Activated T-cell treated with anti-CD3 and anti-CD28 coated beads for 1 hour (primary cell): ENCODE measurements at places on chromosomes 6 and 20.

DNA sequence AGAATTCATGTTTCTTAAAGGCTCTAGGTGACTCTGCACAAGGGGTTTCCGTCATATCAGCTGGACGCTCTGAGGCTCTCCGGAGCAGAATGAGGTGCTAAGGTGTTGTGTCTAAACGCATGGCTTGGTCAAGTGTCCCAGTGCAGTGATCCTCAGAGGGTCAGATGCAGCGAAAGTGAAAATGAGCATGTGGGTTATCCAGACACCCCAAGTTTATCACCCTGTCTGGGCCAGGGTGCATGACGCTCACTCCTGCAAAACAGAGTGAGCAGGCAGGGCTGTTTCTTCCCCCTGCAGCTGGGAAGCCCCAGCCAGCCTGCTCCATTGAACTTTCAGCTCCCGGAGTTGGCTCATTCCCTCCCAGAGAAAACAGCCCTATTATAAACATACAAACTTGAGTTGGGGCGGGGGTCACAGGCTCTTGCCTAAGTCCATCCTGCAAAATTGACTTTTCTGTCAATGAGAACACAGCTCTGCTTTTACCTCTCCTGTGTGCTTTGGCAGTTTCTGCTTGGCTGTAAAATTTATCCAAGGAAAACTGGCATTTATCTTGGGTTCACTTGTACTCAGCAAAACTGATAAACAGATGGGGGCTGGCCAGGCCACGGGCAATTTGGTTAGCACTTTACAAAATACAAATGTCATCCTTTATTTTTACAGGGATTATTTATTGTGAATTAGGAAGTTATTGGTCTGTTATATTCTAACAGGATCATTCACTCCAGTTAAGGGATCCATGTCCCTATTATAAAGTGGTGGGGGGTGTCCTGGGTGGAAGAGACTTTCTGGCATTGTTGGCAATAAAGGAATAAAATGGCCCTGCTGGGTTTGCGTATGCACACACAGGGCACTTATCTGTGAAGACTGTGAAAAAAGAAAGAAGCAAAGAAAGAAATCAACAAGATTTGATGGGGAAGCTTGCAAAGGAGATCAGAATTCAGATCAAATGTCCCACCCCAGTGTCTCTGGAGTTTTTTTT lies 154.9 kb downstream of the FOXA2 start:
- DNase-seq = no peak

- no peak for DNase-seq
These were observed 39.8 kb upstream of the RSPO4 start for GRCh38 chr20:1041845-1042390.

DNA sequence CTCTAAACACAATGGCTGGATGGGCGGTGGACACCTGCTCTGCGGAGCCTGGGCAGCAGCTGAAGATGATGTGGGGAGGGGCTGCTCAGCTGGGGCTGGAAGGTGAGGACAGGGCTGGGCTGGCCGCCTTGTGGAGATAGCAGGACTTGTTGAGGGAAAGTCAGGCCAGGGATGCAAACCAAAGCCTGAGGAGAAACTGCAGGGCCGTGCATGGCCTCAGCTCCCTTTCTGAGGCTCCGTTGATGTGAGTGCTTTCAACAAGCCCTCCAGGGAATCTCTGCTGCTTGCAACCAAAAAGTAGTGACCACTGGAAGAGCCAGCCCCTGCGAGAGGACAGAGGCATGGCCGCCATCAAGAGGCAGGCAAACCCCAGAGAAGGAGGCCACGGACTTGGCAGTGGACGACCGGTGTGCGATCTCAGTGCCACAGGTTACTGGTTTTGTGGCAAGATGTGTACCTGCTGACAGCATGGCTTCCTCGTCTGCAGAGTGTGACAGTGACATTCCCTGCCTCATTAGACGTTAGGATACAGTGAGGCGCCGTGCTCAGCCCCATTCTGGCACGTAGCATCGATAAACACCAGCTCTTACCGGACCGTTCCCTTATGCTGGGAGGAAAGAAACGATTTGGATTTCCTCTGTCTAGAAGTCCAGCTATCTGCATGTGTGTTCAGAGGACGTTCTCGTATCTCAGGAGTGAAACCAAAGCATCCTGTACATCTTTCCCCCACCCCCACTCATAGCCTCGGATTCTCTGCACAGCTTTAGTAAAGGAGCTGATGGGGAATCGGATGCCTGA lies 37.9 kb downstream of the ERMARD start:
- no peak for DNase-seq

- DNase-seq = no peak
These were observed 88.6 kb upstream of the TMEM181 start for GRCh38 chr6:158471339-158471738.

- DNase-seq = no peak
These were observed 67.7 kb upstream of the SPTLC3 start for GRCh38 chr20:12941025-12941424.

DNA sequence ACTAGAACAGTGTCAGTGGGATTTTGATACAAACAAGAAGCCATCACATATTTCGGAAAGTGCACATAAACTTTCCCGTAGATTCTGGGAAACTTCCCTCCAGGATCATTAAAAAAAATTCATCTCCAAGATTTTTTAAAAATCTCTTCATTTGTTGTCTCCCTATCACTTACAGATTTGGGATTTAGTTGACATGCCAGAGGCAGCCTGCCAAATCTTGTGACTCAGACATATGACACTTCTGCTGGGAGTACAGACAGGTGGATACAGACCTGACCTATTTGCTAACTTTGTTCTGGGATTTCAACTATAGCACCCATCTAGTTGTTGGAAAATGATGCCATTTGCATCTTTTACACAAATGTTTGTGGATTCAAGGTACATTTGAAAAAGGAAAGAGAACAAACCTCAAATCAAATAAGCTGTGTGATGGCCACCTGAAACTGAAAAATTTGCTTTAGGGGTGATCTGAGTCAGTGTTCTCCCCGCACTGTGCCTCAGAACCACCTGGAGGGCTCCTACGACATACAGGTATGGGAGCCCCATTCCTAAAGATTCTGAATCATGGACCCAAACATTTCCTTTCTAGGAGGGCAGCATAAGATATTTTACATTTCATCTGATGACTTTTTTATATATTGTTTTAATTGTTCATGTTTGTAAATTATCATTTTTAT lies 21.9 kb upstream of the CD2AP start:
- DNase-seq = no peak

- no peak for DNase-seq
These were observed 367.6 kb upstream of the JAG1 start for GRCh38 chr20:11041396-11041795.

DNA sequence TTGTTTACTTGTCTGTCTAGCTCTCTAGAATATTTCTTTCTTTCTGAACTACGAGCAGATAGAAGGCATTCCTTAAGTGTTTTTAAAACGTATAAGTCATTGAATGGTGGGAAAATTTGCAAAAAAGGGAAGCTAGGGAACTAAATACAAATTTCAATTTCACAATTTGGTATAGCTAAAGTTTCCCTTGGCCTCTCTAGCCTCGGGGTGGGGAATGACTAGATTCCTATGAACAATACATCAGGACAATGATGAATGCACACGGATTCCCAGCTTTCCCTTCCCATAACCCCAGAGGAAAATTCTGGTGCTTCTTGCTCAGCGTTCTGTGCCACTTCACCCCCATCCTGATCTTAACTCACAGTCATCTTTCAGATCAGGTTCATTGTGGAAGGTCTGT lies 113.3 kb upstream of the ASF1A start:
- DNase-seq = no peak

- DNase-seq = no peak
These were observed 184.3 kb downstream of the DST start for GRCh38 chr6:56458324-56458884.

DNA sequence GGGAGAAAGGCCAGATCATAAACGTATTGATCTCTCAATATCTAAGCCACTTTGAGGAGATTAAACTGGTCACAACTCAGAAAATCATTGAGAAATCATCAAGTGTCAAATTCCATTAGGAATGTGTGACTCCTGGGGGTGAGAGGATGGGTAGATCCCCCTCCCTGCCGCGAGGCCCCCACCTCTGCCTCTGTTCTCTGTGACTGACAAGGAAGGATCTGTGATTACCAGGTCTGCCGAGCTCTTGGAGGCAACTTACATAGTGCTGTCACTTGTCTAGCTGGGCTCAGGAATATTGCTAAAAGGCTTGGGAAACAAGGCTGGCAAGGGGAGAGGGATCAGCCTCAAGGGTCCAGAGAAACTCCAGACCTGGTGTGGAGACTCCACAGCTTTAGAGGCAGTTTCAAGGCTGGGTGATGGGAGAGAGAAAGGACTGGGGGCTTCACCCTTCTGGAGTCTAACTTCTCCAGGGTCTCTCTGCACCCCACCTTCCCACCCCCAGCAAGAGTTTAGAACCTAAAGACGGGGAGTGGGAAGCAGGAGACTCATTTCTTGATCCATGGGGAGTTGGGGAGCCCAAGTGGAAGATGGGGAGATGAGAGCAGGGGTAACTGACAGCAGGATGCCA lies 11.6 kb upstream of the ARMC12 start:
- DNase-seq = no peak

GRCh38 chr6:82735790-82736189 lies 329.9 kb downstream of the UBE3D start:
- DNase-seq = no peak

DNA sequence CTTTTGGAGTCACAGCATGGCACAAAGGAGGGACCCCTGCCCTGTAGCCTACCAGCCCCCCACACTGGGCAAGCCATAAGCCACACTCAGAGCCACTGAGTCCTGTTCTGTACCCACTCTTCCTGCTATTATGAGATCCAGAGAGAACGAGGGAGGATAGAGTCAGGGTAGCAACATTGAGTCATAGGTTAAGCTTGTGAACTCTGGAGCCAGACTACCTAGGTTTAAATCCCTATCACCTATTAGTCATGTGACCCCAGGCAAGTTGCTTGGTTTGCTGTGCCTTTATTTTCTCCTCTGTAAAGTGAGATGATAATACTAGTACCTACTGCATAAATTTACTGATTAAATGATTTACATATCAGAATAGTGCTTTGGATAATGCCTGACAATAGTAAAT lies 540 bp downstream of the CNBD2 start:
- no peak for DNase-seq

- no peak for DNase-seq
These were observed 89.4 kb upstream of the PAK5 start for GRCh38 chr20:9928281-9928737.

GRCh38 chr6:138817799-138818198 lies 21.9 kb downstream of the ECT2L start:
- DNase-seq = no peak

DNA sequence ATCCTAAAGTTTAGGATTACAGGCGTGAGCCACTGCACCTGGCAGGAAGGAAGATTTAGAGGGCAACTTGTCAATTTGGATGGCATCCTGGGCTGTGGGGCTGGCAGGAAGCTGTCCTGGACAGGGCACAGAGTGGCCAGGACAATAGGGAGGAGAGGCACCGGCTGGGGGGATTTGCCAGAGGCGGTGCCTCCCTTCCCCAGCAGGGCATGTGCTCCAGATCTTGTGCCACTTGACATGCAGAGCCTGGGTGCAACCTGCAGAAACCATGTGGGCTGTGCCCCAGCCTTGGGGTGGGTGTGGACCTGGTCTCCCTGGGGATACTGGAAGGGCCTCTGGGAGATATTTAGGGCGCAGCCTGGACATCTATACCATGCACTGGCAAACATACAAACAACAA lies 58.6 kb upstream of the EEF1A1 start:
- DNase-seq = no peak

GRCh38 chr6:63795826-63796225 lies 160.2 kb downstream of the PHF3 start:
- no peak for DNase-seq

- no peak for DNase-seq
These were observed 247.7 kb upstream of the HSF2 start for GRCh38 chr6:122151763-122152162.

- DNase-seq = no peak
These were observed 79.7 kb upstream of the FOXP4 start for GRCh38 chr6:41466437-41466990.

GRCh38 chr6:83308833-83309232 lies 115.7 kb downstream of the RWDD2A start:
- no peak for DNase-seq

DNA sequence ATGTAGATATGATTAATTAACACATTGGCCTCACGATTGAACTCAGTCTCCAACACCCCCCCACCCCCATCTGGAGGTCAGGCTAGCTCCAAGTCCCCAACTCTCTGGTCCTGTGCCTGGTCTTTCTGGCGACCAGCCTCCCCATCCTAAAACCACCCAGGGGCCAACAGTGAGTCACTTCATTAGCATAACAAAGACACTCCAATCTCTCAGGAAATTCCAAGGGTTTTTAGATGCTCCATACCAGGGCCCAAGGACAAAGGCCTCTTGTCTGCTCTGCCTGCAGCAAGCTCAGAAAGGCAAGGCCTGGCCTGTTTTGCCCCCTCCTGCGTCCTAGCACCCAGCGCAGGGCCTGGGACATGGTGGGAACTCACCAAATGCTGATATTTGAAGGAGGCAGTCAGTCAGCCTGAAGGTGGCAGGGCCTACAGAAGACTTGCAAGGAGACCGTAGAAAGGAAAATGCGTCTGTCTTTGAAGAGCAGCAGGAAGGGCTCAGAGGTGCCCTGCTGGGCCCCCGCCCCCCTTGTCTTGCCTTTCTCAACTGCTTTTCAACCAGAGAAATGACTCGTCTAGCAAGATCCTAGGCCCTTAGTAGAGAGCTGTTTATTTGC lies 184.7 kb downstream of the CDH4 start:
- no peak for DNase-seq

GRCh38 chr20:33645072-33645358 lies 17.1 kb upstream of the C20orf144 start:
- DNase-seq = no peak

GRCh38 chr20:62814060-62814708 lies 2.7 kb upstream of the COL9A3 start:
- no peak for DNase-seq

GRCh38 chr6:25965058-25965457 lies 2.5 kb downstream of the TRIM38 start:
- no peak for DNase-seq

GRCh38 chr6:90631046-90631445 lies 44.2 kb upstream of the MAP3K7 start:
- no peak for DNase-seq

DNA sequence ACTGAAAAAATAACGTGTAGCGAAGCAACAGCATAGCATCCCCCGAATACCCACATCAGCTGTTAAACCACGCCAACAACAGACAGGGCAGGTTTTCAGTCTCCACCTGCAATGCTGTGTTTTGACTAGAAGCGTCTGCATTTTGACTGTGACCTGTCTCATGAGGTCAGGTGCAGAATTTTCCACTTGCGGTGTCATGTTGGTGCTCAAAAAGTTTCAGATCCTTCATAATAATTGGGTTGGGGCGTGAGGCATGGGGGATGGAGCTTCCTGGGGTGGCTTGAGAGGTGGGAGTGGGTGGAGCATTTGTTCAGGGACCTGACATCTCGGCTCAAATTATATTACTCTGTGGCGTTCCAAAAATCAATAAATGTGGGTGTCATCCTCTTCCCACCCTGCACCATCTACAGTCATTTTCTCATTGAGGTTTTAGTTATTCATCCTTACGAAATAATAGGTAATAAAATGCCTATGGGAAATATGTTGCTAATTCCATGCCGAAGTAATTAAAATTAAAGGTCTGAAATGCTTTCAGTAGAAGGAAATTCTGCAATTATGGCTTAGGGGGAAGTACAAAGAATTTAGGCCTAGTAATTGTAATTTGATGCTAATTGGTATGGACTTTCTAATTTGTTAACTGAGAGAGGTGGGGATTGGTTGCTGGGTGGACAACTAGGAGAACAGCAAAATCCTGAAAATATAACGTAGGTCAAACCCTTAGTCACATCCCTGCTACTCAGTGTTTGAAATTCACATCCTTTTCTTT lies 81.0 kb downstream of the TIAM2 start:
- DNase-seq = no peak

- DNase-seq = no peak
These were observed 32.5 kb upstream of the MEI4 start for GRCh38 chr6:77620278-77620882.
